Lower leg skin (tissue), 4 donors: ENCODE measurements at places on chromosomes 12 and 14. TPM values are rescaled to one million over a fixed set of nuclear protein-coding genes. Genes with fewer than 3 reads are reported as not detected.

GRCh38 chr14:94192536-94192935 is 18.4 kb downstream of the PPP4R4 start:
- no peak for DNase-seq

- no peak for DNase-seq
Measured at GRCh38 chr14:69522026-69522425, 37.5 kb downstream of the PLEKHD1 start.

DNA sequence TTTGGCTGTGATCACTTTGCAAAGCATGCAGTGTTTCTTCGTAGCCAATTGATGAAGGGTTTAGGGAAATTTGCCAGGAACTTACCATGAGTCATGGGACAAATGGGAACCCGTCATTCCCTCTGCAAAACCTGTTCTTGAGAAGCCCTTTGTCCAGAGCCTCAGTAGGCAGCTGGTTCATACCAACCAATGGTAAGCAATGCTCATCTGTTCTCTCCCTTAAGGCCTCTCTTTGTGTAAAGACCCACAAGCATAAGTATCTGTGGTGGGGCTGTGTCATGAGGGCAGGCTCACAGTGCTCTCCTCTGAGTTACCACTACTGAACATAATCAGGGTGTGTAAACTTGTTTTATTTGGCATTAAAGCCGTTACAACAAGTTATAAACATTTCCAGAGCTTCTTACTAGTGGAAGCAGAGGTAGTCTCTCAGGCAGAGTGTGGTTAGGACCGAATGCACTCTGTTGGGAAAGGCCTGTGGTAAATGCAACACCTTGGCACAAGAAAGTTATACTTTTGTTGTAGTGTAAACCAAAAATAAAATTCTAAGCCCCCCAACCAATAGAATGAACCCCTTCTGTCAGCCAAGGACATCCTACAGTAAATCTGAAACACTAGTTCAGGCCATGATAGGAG is 119.8 kb downstream of the SINHCAF start:
- no peak for DNase-seq

FITM1 gene
- 0.61 TPM for total RNA-seq

GRCh38 chr12:24270464-24270863 is 321.0 kb upstream of the SOX5 start:
- DNase-seq, result no peak

- no peak for DNase-seq
Measured at GRCh38 chr12:117059156-117059555, 40.1 kb downstream of the TESC start.

GRCh38 chr12:104354167-104354867 is 50.8 kb downstream of the EID3 start:
- DNase-seq, result no peak

GRCh38 chr12:46671102-46671501 is 154.7 kb downstream of the SLC38A4 start:
- no peak for DNase-seq

KRT83 gene
- total RNA-seq, result not detected

AP1G2 gene
- 206 TPM for total RNA-seq

KRT82 gene
- total RNA-seq, result 0.46 TPM

DNA sequence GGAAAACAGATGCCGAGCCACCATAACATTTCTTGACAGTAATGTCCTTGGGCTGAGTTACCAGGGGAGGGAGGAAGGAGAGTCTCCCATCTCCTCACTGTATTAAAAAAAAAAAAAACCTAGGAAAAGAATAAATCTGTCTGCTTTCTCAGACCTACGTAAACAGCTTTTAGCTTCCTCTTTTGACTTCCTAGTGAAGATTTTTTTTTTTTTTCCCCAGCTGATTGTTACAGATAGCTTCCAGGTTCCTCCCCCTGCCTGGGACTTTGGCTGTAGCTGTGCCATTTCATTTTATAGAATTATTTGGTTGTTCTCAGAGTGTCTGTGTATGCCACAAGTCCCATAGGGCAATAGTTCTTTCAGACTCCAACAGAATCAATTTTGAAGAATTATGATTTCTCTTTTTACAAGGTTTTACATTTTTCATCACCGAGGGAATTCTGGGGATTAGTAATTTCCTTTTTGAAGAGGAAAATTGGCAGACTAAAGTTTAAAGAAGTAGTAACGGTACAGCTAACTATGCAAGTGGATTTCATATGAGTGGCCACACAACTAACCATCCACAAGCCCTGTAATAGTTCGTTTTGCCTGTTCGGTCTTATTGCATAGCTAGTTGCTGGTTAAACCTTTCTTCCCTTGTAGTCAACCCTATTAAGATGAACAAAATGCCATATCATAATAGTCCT is 23.1 kb upstream of the GNS start:
- no peak for DNase-seq

- no peak for DNase-seq
Measured at GRCh38 chr12:18261906-18262305, 588 bp downstream of the PIK3C2G start.
